ENCODE measurements at places on chromosomes 13 and 19. TPM values are rescaled to one million over a fixed set of nuclear protein-coding genes. Genes with fewer than 3 reads are reported as not detected.

Gene APLP1
- total RNA-seq, result 7.0 TPM

Gene EDDM13
- 1.1 TPM for total RNA-seq

Gene CDX2
- total RNA-seq, result not detected

Gene PPP1R13L
- total RNA-seq, result 67.9 TPM

Gene NLRP9
- total RNA-seq, result not detected

Gene PEG3
- 5.7 TPM for total RNA-seq

Gene ARL11
- total RNA-seq, result 4.4 TPM

Gene ZNF221
- 3.9 TPM for total RNA-seq

Gene UHRF1
- total RNA-seq, result 0.90 TPM

Gene NAA16
- total RNA-seq, result 20.9 TPM

DNA sequence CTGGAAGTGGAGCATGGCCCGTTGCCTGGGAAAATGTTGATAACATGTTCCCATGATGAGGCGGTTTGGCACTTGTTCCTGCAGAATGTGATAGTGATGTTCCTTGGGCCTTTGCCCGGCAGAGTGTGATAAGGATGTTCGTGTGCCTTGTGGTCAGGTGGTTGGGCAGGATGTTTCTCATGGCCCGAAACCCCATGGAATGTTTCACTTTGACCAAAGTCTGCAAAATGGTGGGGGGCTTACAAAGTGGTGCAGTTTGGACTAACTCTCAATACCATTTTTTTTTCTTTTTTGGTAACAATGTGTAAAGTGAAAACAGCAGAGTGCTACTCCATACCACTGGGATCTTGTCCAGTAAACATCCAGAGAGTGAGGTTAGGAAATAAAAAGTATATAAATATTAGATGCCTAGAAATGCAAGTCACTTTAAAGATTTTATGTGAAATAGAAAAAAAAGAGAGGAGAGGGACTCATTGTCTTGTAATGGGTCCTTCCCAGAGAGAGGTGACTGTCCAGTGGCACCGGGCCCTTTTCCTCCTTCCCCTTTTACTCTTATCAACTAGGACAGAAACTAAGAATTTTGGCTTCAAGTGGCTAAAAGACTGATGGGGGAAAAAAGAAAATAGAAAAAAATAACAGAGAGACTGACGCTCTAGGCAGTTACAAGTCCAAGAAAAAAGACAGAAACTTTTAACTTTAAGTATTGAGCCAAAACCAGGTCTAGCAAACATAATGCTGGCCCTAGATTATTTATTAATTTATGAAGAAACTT, 5.7 kb downstream of the FPR3 start:
- H3K27ac ChIP-seq, result peak overlapping the region; percentile 86
- no peaks in the 10 kb centered on the region for H3K36me3 ChIP-seq
- no peak for DNase-seq
- no peak overlapping the region for H3K4me3 ChIP-seq

DNA sequence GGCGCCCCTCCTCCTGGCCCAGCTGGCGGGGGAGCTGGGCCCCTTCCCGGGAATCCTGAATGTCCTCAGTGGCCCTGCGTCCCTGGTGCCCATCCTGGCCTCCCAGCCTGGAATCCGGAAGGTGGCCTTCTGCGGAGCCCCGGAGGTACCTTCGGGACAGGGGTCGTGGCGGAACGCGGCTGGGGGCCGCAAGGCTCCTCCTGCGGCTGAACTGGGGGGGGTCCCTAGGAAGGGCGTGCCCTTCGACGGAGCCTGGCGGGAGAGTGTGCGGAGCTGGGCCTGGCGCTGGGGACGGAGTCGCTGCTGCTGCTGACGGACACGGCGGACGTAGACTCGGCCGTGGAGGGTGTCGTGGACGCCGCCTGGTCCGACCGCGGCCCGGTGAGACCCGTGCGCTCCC, 8.6 kb downstream of the ALDH16A1 start:
- H3K36me3 ChIP-seq, result peaks cover 30% of the 10 kb centered on the region
- H3K27me3 ChIP-seq, result no peaks in the 10 kb centered on the region
- no peak overlapping the region for H3K4me3 ChIP-seq
- H3K4me1 ChIP-seq, result peaks cover 8% of the 10 kb centered on the region

DNA sequence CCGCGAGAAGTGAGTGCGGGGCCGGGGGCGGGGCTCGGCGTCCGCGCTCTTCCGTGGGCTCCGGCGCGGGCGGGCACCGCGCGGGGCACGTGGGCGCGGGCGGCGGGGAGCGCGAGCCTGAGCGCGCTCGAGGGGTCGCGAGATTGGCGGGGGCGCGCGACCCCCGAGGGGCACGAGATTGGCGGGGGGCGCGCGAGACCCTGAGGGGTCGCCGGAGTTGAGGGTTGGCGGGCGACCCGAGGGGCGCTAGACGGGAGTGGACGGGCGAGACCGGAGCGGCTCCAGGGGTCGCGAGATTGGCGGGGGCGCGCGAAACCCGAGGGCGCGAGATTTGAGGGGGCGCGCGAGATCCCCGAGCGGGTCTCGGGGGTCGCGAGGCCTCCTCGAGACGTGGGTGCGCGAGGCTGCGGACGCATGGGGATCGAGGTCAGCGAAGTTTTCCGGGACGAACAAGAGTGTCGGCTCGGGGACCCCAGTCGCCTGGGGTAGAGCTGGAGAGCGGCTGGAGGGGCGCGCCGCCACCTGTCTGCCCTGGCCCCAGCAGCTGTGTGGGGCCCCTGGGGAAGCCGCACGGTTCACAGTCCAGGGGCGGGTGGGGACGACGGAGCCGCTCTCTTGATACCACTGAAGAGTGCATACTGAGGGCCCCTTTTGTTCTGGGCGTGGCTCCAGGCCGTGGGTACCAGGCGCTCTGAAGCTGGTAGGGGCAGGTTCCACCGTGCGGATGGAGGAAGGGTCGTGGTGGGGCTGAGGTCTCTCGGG, 682 bp downstream of the SSBP4 start:
- H3K36me3 ChIP-seq, result no peaks in the 10 kb centered on the region
- peak overlapping the region; percentile 72 for H3K4me3 ChIP-seq
- peak; percentile 75 for DNase-seq
- peak overlapping the region; percentile 92 for H3K27ac ChIP-seq
- H3K27me3 ChIP-seq, result no peaks in the 10 kb centered on the region

- no peaks in the 10 kb centered on the region for H3K36me3 ChIP-seq
- H3K4me1 ChIP-seq, result peaks cover 15% of the 10 kb centered on the region
- peak within 1 kb of the TSS; percentile 48 for H3K4me3 ChIP-seq
- H3K27me3 ChIP-seq, result peaks cover 28% of the 10 kb centered on the region
- H3K27ac ChIP-seq, result no peak within 1 kb of the TSS
These were observed at the start of gene APLP1 for GRCh38 chr19:35868172-35868822. APLP1 (plus strand) TSS chr19:35868574; CDS start chr19:35868637, 63 bp downstream.

- peak overlapping the region; percentile 44 for H3K27ac ChIP-seq
- no peak for DNase-seq
- no peaks in the 10 kb centered on the region for H3K27me3 ChIP-seq
- peaks cover 44% of the 10 kb centered on the region for H3K4me1 ChIP-seq
- H3K36me3 ChIP-seq, result no peaks in the 10 kb centered on the region
These were observed 78.0 kb downstream of the STARD13 start for GRCh38 chr13:33207615-33207961.

- DNase-seq, result no peak
- no peaks in the 10 kb centered on the region for H3K27me3 ChIP-seq
- H3K4me1 ChIP-seq, result peaks cover 20% of the 10 kb centered on the region
- H3K4me3 ChIP-seq, result no peak overlapping the region
These were observed 202.9 kb downstream of the USP12 start for GRCh38 chr13:26968431-26969341.

GRCh38 chr19:7515645-7516151, at the start of gene ZNF358:
ZNF358 (plus strand) TSS chr19:7516103; CDS start chr19:7519243, 3,140 bp downstream.
- H3K4me3 ChIP-seq, result peak within 1 kb of the TSS; percentile 82
- no peaks in the 10 kb centered on the region for H3K27me3 ChIP-seq
- no peaks in the 10 kb centered on the region for H3K36me3 ChIP-seq
- peaks cover 16% of the 10 kb centered on the region for H3K4me1 ChIP-seq
- H3K27ac ChIP-seq, result peak within 1 kb of the TSS; percentile 92

DNA sequence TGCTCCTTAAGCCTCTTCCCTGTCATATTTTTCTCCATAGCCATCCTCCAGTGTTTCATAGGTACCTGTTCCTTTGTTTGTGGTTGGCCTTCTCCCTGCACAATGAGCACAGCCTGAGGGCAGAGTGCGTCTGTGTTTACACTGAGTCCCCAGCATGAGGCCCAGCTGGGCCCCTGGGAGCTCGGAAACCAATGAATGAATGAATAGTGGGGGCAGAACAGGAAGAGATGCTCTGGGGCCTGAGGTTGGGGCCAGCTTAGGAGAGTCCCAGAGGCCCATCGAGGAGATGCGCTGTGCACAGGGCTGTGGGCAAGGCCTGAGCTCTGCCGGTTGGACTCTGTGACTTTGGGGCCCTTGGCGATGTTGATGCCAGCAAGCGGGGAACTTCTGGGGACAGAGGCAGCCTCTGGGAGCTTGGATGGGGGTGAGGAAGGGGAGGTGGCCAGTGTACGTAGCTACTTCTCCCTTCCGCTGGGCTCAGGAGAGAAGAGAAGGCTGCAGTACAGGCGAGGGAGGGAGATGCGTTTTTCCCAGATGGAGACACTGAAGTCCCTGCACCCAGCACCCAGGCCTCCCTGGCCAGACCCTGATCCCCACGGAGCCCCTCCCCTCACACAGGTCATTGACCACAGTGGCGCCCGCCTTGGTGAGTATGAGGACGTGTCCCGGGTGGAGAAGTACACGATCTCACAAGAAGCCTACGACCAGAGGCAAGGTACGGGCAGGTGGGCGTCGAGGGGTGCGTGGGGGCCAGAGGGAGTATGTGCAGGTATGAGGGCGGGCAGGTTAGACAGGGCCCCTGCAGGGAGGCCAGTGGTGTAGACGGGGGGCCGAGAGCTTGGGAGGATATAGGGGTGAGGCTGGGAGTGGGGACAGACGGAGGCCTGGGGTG, 5.1 kb downstream of the TBCB start:
- no peak overlapping the region for H3K27ac ChIP-seq
- no peak overlapping the region for H3K4me3 ChIP-seq
- no peak for DNase-seq

- no peak for DNase-seq
- H3K36me3 ChIP-seq, result no peaks in the 10 kb centered on the region
- H3K27ac ChIP-seq, result no peak overlapping the region
- no peaks in the 10 kb centered on the region for H3K4me1 ChIP-seq
- no peak overlapping the region for H3K4me3 ChIP-seq
These were observed 15.3 kb downstream of the LGALS16 start for GRCh38 chr19:39670998-39671397.

- no peak for DNase-seq
- no peak overlapping the region for H3K4me3 ChIP-seq
- peaks cover 31% of the 10 kb centered on the region for H3K36me3 ChIP-seq
- peaks cover 10% of the 10 kb centered on the region for H3K4me1 ChIP-seq
- H3K27ac ChIP-seq, result no peak overlapping the region
These were observed 1.5 kb downstream of the DHX34 start for GRCh38 chr19:47350630-47351029.

- peaks cover 11% of the 10 kb centered on the region for H3K4me1 ChIP-seq
- H3K27me3 ChIP-seq, result peaks cover 44% of the 10 kb centered on the region
- no peak for DNase-seq
- peak overlapping the region; percentile 54 for H3K4me3 ChIP-seq
- no peaks in the 10 kb centered on the region for H3K36me3 ChIP-seq
These were observed 1.0 kb downstream of the GPC5 start for GRCh38 chr13:91399189-91400062.

- DNase-seq, result no peak
- H3K27ac ChIP-seq, result no peak overlapping the region
These were observed 5.7 kb upstream of the CA11 start for GRCh38 chr19:48651683-48652048.

GRCh38 chr13:30971575-30971974, 39.1 kb downstream of the TEX26 start:
- no peak for DNase-seq
- no peak overlapping the region for H3K4me3 ChIP-seq
- no peaks in the 10 kb centered on the region for H3K27me3 ChIP-seq
- no peaks in the 10 kb centered on the region for H3K4me1 ChIP-seq
- no peak overlapping the region for H3K27ac ChIP-seq
- no peaks in the 10 kb centered on the region for H3K36me3 ChIP-seq

DNA sequence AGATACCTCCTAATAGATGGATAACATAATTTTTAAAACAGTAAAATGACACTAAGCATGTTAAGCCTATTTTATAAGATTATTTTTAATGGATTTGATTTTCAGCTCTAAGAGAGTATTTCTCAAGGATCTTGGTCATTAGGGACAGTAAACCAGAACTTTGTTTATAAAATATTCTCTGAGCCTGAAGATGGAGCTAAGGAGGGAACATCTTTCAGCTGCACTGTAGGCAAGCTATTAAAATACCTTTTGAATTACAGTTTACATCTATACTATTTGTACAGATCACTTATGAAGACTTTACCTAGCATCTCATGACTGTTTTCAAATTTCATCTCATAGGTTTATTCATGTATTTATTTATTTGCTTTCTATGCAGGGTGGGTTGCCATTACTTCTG, 345.3 kb downstream of the MYO16 start:
- no peaks in the 10 kb centered on the region for H3K36me3 ChIP-seq
- H3K27ac ChIP-seq, result no peak overlapping the region
- no peaks in the 10 kb centered on the region for H3K27me3 ChIP-seq
- no peak for DNase-seq
- H3K4me3 ChIP-seq, result no peak overlapping the region

- no peak overlapping the region for H3K4me3 ChIP-seq
- H3K4me1 ChIP-seq, result no peaks in the 10 kb centered on the region
- no peak for DNase-seq
- H3K27ac ChIP-seq, result no peak overlapping the region
- H3K27me3 ChIP-seq, result no peaks in the 10 kb centered on the region
These were observed 396.9 kb upstream of the SLITRK5 start for GRCh38 chr13:87274209-87274819.

- no peak overlapping the region for H3K4me3 ChIP-seq
- DNase-seq, result no peak
- no peaks in the 10 kb centered on the region for H3K27me3 ChIP-seq
- no peaks in the 10 kb centered on the region for H3K36me3 ChIP-seq
- H3K4me1 ChIP-seq, result no peaks in the 10 kb centered on the region
These were observed 151.1 kb downstream of the KATNAL1 start for GRCh38 chr13:30156270-30156669.

- no peaks in the 10 kb centered on the region for H3K36me3 ChIP-seq
- no peaks in the 10 kb centered on the region for H3K4me1 ChIP-seq
- H3K27ac ChIP-seq, result no peak overlapping the region
- no peak overlapping the region for H3K4me3 ChIP-seq
These were observed 652.8 kb downstream of the PCDH9 start for GRCh38 chr13:66577358-66577757.

- no peaks in the 10 kb centered on the region for H3K4me1 ChIP-seq
- H3K4me3 ChIP-seq, result no peak overlapping the region
- no peak for DNase-seq
- no peaks in the 10 kb centered on the region for H3K36me3 ChIP-seq
- no peak overlapping the region for H3K27ac ChIP-seq
These were observed 49.8 kb upstream of the ESD start for GRCh38 chr13:46846726-46847125.

- no peak overlapping the region for H3K4me3 ChIP-seq
- H3K36me3 ChIP-seq, result no peaks in the 10 kb centered on the region
- H3K4me1 ChIP-seq, result peaks cover 5% of the 10 kb centered on the region
- no peak for DNase-seq
These were observed 49.3 kb downstream of the UBL3 start for GRCh38 chr13:29801102-29801501.

- no peaks in the 10 kb centered on the region for H3K27me3 ChIP-seq
- peak overlapping the region; percentile 41 for H3K4me3 ChIP-seq
- H3K27ac ChIP-seq, result no peak overlapping the region
- H3K4me1 ChIP-seq, result peaks cover 11% of the 10 kb centered on the region
- DNase-seq, result peak; percentile 76
These were observed 1.1 kb upstream of the SHC2 start for GRCh38 chr19:461721-462551.

All from upper lobe of right lung (tissue), 1 donor.